ENCODE measurements at places on chromosomes 7 and 10.

GRCh38 chr7:19128856-19129255, 11.4 kb upstream of the TWIST1 start:
- no peak for DNase-seq

DNA sequence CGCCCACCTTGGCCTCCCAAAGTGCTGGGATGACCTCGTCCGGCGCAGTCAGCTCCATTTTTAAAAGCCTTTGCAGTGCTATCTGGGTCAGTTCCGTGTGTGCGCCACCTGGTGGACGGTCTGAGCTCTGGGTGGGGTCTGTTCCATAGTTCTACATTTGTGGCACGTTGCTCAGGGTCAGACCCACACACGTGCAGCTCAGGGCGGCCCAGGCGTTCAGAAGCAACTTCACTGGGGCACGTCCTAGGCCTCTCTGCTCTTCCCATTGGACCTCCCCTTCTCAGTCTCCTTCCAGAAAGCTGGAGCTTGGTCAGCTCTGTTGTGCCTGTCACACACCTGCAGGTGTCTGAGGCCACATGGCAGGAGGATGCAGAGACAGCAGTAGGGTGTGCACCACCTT, 137.9 kb downstream of the DNAJB6 start:
- no peak for DNase-seq

GRCh38 chr10:101560298-101561067, 27.6 kb downstream of the POLL start:
- DNase-seq: no peak

GRCh38 chr7:47044625-47045024, 537.3 kb downstream of the TNS3 start:
- no peak for DNase-seq

GRCh38 chr10:103708627-103709288, 146.6 kb downstream of the SH3PXD2A start:
- DNase-seq: no peak

- DNase-seq: no peak
These were observed 211.5 kb downstream of the DGKB start for GRCh38 chr7:14691034-14691433.

GRCh38 chr10:79422178-79422892, 23.1 kb downstream of the ZCCHC24 start:
- no peak for DNase-seq

GRCh38 chr7:93367254-93367653, 135.1 kb downstream of the VPS50 start:
- no peak for DNase-seq

GRCh38 chr7:154769001-154769400, 233.9 kb downstream of the PAXIP1 start:
- DNase-seq: no peak

DNA sequence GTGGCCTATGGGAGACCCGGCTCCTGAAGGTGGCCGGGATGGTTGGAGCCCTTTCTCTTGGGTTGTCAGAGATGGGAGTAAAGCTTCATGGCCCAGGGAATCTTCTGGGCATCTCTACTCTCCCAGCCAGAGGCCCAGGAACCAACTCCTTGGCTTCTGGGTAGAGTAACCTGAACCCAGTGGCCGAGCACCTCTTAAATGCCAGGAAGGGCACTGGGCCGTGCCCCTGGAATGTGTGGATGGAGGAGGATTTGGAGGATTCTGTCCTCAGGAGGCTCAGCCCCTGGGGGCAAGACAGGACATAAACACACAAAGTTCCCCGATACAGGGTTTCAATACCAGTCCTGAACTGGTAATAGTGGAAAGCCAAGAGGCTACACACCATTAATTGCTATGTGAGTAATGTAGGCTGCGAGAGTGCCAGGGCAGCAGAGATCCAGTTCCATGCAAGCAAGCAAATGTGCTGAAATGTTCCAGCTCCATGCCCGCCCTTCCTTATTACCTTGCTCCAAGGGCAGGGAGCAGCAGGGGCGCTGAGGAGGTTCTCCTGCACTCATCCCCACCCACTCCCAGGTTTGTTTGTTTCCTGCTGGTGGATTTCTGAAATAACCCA, 1.2 kb downstream of the PALD1 start:
- no peak for DNase-seq

DNA sequence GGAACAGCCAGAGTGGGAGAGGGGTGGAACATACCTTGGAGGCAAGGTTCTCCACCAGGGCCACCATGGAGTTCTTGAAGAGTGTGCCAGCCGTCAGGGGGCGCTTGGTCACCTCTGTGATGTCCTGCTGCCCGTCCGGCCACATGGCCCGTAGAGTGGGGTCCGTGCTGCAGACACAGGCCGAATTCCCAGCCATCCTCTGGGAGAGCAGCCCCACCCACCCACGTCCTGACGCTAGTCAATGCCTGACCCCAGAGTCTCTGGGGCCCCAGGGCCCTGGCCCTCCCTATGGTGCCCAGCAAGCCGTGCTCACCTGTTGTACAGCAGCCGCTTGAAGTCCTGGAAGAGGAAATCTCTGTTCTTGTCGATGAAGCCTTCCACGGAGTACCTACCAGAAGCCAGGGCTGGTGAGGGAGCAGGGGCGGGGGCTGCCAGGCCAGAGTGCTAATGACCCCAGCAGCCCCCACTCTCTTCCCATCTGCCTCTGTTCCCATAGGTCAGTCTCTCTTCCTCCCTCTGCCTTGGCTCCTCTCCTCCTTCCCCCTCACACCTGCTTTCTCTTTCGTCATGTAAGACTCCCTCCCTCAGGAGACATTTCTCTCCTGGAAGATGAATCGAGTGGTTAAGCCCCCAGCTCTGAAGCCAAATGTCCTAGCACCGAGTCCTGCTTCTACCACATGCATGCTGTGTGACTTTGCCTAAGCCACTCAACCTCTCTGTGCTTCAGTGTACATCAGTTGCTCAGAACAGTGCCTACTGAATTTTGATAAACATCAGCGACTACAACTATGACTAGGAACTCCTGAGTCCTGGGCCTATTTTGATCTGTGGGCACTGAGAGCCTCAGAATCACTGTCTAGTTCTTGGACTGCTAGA, 11.0 kb downstream of the MYO1G start:
- no peak for DNase-seq

DNA sequence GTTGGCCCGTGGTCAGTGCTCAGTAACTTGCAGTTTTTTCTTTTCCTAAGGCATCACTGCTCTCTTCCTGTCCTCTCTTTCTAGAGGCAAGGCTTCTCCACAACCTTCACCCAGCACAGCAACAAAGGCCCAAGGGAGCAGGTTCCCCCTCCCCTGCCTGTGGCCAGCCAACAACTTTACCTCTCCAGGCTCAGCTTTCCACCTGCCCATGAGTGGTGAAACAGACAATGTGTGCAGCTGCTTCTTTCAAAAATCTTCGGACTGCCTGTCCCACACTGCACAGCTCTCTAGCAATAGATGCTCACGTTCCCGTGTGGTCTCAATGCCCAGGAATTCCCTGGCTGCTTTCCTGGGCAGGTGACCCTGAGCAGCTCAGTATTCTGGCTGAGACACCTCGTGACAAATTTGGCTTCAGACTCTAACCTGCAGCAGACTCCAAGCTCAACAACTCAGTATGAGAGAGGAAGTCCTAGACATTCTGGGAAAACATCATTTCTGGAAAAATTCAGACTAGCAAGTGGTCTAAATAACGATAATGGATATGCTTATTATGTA, 28.9 kb upstream of the TMEM72 start:
- DNase-seq: no peak

DNA sequence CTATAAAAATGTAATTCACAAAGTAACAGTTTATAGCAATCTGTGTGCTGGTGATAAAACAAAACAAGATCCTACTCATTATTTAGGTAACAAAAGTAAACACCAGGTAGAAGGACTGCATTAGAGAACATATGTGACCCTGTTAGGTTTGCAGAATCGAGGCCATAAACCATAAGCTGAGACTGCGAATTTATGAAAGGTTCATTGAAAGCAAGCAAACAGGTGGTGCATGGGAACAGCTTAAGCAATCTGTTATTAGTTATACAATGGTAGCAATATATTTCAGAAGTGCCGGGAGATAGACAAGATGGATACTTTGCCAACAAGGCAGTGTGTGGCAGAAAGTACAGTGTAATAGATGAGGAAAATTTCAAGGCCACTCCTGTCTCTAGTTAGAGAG, 23.5 kb upstream of the FAM133B start:
- no peak for DNase-seq

DNA sequence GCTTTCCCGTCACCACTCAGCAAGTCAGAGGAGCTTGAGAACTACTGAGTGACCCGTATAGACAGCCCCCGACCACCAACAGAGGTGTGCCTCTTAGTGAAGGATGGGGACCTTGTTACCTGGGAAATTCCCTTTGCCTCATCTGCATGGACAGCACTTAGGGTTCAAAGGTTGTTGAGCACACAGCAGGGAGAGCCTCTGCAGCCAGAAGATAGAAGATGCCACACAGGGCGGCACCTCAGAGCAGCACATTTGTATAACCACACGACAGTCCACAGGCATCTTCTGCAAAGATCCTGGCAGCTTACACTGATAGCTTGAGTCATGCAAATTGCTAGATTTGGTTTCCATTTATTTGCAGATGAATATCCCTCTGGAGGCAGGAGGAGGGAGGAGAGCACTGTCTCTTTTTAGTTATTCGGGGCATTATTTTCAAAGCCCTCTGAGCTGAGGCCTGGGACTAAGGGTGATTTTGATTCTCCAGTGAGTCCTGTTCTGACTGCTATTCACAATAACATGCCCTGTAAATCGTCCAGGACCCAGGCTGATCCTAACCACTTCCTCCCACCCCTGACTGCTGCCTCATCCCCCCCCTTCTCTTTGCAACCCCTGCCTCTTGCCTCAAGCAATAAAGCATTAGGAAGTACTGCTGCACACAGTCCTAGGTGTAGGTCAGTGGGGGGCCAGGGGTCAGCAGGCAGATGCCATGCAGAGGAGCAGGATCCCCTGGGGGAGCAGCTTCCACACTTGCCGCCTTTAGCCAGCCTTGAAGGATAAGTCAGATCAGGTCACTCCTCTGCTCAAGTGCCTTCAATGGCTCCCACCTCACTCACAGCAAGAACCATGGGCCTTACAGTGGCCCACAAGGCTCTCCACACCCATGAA, 24.6 kb upstream of the INMT start:
- peak; percentile 12 for DNase-seq

DNA sequence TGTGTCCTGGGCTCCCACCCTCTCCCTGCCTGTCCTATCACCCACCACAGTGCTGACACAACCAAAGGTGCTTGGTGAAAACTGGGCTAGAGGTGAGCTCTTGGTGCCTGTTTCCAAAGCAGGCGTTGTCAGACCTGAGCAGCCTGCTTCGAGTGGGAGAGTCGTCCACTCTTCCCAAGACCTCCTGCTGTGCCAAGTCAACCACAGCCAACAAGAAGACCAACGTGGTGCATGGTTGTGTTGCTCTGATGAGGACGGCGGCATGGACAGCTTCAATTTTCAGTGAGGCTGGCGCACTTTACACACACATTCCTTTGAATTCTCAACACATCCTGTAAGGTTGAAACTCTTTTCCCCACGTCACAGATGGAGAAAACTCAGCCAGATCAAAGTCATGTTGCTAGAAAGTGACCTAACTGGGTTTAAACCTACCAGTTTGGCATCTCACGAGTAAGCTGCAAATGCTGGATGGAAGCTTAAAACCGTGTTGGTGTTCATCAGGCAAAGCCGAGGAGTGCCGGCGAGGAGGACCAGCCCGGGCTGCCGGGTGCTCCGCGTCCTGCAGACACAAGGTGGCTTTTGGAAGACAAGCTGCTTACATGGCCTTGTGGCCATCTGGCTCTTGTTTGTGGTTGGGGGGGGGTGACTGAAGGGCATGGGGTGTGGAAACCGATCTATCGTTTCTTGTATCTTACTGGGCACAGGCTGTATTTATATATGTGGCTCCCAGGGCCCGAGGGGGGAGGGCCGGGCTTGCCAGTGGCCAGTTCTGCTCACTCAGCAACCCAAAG, 39.3 kb downstream of the INSIG1 start:
- no peak for DNase-seq

GRCh38 chr7:50595491-50596102, 30.4 kb upstream of the DDC start:
- DNase-seq: no peak

DNA sequence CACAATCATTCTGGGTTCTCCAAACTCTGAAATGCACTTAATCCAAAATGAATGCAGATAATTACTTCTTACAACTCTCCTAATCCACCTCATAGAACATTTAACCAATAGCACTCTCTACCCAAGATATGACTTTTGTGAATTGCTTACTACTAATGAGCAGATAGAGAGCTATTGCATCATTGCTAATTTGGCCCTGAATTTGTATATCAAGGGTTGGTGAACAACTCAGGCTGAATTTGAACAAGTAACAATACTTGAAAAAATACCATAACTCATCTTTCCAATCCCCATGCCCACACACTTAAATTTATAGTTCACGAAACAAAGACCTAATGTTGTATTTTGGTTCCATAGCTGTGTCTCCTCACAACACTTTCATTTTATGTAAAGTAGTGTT, 246.0 kb downstream of the TSPAN12 start:
- DNase-seq: no peak

- DNase-seq: no peak
These were observed 63.5 kb downstream of the LGI1 start for GRCh38 chr10:93821051-93821772.

GRCh38 chr7:22640269-22640668, 86.7 kb upstream of the IL6 start:
- no peak for DNase-seq

- no peak for DNase-seq
These were observed 74.1 kb downstream of the ITIH5 start for GRCh38 chr10:7592627-7593026.
